OCI-LY7 (cell line): ENCODE measurements at places on chromosomes 4 and X. TPM values are rescaled to one million over a fixed set of nuclear protein-coding genes. Genes with fewer than 3 reads are reported as not detected.

- peak; percentile 78 for DNase-seq
These were observed 149.8 kb downstream of the STIM2 start for GRCh38 chr4:27010334-27010940.

- no peak for DNase-seq
These were observed 236.4 kb downstream of the PDGFC start for GRCh38 chr4:156734965-156735895.

The PPP1R3F gene
- total RNA-seq, result 5.3 and 5.5 TPM in 2 replicates

DNA sequence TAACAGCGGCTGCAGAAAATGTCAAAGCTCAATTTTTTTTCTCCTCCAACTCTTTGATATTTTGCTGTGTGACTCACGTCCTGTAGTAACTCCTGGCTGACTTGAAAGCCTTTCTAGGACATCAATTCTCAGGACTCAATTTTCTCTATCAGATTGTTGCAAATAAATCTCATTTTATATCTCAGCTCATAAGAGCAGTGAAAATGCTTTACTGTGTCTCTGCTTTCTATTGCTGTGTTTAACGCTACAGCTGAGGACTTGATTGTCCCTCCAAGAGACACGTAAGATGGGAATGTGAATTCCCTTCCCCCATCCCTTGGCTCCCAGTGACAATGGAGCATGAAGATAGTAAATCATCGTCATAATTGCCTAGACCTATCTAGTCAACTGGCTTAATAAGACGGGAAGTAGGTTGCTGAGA, 20.5 kb upstream of the CBR4 start:
- DNase-seq, result no peak

The SGCB gene
- 17.5 and 20.2 TPM in 2 replicates for total RNA-seq

- no peak for DNase-seq
These were observed 3.2 kb upstream of the IL1RAPL1 start for GRCh38 chrX:28584025-28584424.

DNA sequence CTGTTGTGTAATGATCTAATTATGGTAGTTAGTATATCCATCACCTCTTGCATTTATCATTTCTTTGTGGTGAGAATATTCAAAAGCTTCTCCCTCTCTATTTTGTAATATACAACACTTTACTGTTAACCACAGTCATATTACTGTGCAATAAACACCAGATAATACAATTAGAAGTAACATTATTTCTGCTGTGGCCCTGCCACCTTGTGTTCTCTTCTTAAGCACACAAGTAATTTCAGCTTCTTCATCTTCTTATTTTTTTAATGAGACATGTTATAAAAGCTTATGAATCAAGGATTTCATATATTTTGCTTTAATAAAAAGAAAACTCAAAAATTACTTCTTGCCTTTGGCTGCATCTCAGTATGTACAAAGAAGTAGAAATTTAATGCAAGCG, 675.2 kb upstream of the INTU start:
- no peak for DNase-seq

DNA sequence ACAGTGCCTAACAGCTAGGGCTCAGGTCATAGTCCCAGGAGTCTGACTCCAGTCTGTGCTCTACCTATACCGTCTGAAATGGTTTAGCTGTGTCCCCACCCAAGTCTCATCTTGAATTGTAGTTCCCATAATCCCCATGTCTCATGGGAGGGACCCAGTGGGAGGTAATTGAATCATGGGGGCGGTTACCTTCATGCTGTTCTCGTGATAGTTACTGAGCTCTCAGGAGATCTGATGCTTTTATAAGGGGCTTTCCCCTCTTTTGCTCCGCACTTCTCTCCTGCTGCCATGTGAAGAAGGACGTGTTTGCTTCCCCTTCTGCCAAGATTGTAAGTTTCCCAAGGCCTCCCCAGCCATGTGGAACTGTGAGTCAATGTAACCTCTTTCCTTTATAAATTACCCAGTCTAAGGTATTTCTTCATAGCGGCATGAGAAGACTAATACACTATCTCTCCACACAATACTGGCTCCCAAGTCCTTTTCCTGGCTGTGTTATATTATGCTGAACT, 110.8 kb downstream of the AFAP1 start:
- DNase-seq, result no peak

DNA sequence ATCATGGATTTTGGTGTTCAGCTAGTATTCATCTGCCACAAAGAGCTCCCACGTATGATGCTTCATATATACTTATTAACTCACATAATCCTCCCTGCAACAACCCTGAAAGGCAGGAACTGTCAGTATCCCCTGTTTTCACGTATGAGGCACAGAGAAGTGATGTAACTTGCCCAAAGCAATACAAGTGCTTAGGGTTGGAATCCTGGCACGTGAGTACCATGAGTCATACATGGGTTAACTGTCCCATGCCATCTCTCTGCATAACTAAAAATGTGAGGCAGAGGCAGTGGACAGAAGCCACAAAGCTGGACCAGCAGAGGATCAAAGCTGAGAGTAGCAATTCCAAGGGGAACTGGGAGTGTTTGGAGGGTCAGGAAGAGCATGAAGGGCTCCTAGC, 35.7 kb upstream of the EGFL6 start:
- DNase-seq, result no peak
